Foreskin melanocyte (primary cell): ENCODE measurements at places on chromosomes 4 and X.
A peak's percentile ranks its signal among the peaks of the same experiment; 100 is the strongest.

DNA sequence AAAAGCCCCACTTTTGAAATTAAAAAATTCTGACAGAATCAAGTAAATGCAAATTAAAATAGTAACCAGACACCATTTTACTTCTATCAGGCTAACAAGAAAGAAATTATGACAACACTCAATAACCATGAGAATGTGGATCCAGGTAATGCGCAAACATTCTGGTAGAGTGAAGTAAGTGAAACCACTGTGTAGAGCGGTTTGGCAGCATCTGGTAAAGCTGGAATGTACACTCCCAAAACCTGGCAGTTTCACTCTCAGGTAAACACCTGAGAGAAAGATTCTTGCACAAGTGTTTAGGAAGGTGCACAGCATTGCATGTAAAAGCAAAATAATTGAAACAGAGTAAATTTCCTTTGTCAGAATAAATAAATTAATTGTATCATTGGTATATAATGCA lies 81.8 kb downstream of the TRIML1 start:
- DNase-seq = no peak

DNA sequence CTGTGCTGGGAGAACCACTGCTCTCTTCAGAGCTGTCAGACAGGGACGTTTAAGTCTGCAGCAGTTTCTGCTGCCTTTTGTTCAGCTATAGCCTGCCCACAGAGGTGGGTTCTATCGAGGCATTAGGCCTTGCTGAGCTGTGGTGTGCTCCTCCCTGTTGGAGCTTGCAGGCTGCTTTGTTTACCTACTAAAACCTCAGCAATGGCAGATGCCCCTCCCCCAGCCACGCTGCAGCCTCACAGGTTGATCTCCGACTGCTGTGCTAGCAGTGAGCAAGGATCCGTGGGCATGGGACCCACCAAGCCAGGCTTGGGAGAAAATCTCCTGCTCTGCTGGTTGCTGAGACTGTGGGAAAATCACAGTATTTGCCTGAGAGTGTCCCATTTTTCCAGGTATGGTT lies 133.8 kb upstream of the UBQLN2 start:
- no peak for DNase-seq

- DNase-seq = no peak
Observed at GRCh38 chrX:153571534-153571908, 27.4 kb downstream of the CCNQ start.

GRCh38 chr4:80787306-80787705 lies 243.2 kb upstream of the BMP3 start:
- DNase-seq = no peak

DNA sequence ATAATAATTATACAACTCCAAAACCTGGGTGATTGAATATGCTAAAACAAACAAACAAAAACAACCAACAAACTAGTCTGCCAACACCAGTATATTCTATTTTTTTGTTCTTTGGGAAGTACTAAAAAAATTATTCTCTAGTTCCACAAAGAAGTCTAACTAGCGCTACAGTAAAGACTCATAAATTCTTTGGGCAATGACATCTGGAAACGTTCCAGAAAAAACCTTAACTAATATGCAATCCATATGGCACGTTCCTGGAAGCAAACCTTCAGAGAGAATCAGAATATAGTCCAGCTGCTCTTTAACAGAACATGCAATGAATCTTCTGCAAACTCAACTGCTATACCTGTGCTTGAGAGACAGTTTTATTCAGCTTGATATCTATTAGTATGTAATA lies 500.1 kb downstream of the TRAM1L1 start:
- no peak for DNase-seq

- no peak for DNase-seq
Observed at GRCh38 chrX:17414839-17415238, 39.8 kb downstream of the NHS start.

GRCh38 chr4:182143086-182143821 lies 99.9 kb upstream of the TENM3 start:
- DNase-seq = peak; percentile 19

- DNase-seq = peak; percentile 50
Observed at GRCh38 chr4:186845137-186845842, 121.6 kb upstream of the FAT1 start.

DNA sequence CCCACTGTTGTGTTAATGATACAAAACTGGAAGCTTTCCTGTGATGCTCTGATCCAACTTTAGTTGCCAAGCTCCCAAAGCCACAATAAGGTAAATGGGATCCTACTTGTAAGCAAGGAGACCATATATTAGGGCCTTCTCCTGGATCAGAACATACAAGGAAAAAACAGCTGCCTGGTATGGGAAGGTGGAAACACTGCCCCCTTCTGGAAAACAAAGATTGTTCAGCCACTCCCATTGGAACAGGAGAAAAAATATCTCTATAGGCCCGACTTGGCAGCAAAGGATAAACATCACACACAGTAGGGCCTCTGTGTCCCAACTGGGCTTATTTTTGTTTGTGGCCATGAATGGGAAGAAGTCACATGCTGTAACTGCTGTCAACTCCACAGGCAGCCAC lies 166.5 kb downstream of the TBX22 start:
- peak; percentile 7 for DNase-seq

DNA sequence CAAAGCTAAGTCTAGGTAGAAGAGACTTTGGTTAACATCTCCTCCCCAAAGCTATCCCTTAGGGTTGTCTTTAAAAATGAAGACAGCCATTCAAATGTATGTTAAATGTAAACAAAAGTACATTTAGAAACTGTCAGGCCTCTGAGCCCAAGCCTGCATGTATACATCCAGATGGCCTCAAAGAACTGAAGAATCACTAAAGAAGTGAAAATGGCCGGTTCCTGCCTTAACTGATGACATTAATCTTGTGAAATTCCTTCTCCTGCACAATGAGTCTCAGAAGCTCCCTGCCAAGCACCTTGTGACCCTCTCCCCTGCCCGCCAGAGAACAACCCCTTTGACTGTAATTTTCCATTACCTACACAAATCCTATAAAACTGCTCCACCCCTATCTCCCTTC lies 377.9 kb downstream of the FAM133A start:
- no peak for DNase-seq

- DNase-seq = no peak
Observed at GRCh38 chr4:71460371-71460770, 121.6 kb downstream of the SLC4A4 start.

- no peak for DNase-seq
Observed at GRCh38 chr4:15963576-15963975, 601 bp upstream of the FGFBP2 start.

DNA sequence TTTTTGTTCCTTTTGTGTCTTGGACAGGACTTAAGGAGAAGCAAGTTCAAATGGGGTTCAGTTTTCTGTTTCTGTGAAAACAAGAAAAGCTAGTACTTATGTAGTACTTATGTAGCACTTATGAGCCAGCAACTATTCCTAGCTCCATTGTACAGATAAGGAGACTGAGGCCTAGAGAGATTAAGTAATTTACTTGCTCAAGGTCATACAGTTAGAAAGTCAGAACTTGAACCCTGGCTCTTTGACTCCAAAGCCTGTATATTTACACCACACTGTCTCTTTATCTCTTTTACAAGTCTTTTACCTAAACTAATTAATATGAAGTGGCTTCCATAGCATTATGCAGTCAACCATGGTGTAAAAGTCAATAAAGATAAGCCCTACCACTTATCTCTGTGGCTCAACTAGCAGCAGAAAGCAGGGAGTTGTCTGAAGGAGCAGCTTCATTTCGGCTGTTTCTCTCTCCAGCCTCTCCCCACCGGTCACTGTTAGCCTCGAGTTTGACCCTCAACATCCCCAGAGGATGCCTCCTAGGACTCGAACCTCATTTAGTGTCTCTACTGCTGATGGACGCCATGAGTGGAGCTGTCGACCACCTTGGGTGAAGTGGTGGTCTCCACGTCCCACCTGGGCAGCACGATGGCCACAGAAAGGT lies 209.9 kb downstream of the SHROOM3 start:
- no peak for DNase-seq

- DNase-seq = no peak
Observed at GRCh38 chr4:186134257-186134656, 29.8 kb downstream of the FAM149A start.

DNA sequence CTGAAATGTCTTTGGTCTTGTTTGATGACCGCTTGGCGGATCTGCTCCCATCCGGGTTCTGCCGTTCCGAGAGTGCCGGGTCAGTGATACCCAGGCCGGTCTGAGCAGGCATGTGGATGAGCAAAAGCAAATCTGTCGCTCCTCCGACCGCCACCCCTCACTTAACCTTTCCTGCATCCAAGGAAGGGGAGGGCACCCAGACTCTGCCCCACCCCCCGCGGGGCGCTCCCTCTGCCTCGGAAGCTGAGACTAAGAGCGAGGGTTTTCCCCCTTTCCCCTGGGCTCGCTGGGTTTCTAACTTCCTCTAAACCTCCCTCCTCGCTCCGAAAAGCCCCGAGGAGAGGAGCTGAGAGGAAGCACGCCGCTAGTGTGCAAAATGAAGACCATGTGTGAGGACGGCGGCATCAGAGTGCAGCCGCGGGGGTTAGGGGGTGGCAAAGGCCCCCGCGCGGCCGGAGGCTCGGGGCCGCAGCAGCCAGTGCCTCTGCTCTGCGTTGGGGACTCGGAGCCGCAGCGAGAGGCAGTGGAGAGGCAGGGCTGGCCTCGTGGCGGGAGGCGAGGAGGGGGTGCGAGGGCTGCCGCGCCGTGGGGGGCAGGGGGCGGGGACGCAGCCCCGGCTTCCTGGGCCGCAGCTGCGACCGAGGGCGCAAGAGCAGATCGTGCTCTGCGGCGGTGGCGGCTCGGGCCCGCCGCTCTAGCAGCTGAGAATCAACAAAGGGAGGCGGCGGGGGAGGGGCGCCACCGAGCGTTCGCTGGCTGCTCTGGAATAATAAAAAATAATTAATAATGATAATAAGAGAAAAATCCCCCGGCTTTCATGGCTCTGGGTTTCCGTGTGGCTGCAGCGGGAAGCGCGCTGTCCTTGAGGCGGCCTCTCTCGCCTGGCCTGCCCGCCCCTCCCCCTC lies 55.8 kb upstream of the BCOR start:
- no peak for DNase-seq

DNA sequence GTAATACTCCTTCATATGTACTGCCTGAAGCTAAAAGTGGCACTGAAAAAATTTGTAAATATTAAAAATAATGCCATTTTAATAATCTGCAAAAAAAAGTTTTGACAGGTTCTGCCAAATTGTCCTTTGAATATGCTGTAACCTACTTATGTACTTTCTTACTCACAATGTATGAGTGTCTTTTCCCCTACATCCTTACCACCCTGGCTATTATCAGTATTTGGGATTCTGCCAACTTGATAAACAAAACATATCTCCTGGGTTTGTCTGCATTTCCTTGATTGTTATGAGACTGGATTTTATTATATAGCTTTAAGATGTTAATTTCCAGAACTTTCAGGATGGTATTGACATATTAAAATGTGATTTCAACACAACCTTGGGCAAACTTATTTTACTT lies 187.9 kb downstream of the CHM start:
- DNase-seq = no peak

GRCh38 chr4:42819863-42820514 lies 72.5 kb upstream of the GRXCR1 start:
- no peak for DNase-seq

DNA sequence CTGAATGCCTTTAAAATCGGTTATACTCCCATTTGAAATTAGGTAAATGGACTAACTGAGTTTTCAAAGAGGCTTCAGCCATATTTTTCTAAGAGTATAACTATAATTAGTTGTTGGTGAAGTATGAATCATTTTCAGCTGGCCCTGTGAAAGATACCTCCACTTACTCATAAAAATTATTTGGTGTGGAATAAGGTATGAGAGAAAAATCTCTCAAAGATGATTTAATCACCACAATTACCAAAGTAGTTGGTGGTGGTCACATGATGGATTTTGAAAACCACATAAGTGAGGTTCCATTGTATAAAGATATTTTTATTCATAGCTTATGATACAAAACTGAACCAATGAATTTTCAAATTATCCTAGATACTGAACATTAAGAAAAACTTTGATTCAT lies 9.0 kb upstream of the KLHL2 start:
- DNase-seq = no peak

DNA sequence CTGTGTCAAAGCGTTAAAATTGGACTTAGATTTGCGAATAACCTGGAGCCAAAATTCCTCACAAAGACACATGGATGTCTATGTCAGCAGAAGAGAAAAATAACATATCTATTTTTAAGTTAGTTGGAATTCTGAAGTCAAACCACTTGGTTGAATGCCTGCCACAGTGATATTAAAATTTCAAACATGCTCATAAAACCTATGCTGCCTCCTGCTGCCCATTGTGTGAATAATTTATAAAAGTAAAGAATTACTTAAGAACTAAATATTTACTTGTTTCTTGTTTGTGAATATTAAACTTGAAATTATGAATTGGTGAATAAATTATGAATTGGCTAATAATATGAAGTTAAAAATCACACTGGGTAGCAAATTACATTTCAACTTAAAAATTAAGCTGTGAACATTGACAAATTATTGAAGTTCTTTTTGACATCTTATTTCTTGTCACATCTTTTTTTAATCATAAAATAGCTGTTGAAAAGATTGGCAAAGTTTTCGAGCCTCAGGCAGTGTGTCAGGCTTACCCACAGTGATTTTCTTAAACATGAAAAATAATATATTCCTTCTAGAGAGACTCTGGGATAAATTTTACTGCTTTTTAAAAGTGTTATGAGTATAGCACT lies 35.4 kb downstream of the FABP2 start:
- peak; percentile 68 for DNase-seq

- DNase-seq = no peak
Observed at GRCh38 chr4:79476196-79476595, 68.2 kb upstream of the GK2 start.

DNA sequence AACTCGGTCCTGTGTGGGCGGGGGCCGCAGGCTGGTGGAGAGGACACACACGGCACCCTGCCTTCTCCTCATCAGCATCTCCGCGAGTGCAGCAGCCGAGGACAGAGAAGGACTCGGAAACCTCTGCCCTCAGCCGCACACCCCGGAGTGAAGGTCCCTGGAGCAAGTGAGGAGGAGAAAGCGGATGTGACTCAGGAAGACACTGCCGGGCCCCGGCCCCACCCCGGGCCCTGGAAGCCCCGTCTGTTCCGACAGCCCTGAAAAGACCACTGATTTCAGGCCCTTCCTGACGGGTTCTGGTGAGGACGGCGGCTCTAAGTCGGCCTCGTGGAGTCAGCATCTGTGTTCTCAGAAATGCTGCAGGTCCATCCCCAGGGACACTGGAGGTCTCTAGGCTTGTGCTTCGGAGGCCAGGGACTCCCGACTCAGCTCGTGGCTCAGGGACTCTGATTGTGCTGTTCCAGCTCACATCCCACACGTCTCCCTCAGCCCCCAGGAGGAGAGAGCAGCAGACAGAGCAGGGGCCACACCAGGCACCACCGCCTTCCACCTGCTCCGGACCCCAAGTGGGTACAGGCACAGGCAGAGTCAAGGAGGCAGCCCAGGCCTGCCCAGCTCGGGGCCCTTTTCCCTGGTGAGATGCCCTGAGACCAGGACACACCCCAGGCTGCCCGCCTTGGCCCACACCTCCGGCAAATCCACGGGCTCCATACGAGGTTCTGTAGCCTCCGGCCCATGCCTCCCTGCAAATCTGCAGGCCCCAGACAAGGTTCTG lies 134.5 kb upstream of the NKX1-1 start:
- no peak for DNase-seq

- no peak for DNase-seq
Observed at GRCh38 chrX:73525928-73526690, 36.9 kb upstream of the CHIC1 start.
